Thymus (tissue), 14 donors: ENCODE measurements at places on chromosomes 2 and 18. TPM values are rescaled to one million over a fixed set of nuclear protein-coding genes. Genes with fewer than 3 reads are reported as not detected.

The C2orf72 gene
- total RNA-seq = 0.05 TPM

The CDK5R2 gene
- total RNA-seq = not detected

The TXNDC2 gene
- not detected for total RNA-seq

The DLX1 gene
- total RNA-seq = 0.09 TPM

The PLEKHH2 gene
- total RNA-seq = 0.66 TPM

The ZNF396 gene
- total RNA-seq = 1.7 TPM

The ACTG2 gene
- total RNA-seq = 0.61 TPM

The C1QL2 gene
- total RNA-seq = 0.05 TPM

DNA sequence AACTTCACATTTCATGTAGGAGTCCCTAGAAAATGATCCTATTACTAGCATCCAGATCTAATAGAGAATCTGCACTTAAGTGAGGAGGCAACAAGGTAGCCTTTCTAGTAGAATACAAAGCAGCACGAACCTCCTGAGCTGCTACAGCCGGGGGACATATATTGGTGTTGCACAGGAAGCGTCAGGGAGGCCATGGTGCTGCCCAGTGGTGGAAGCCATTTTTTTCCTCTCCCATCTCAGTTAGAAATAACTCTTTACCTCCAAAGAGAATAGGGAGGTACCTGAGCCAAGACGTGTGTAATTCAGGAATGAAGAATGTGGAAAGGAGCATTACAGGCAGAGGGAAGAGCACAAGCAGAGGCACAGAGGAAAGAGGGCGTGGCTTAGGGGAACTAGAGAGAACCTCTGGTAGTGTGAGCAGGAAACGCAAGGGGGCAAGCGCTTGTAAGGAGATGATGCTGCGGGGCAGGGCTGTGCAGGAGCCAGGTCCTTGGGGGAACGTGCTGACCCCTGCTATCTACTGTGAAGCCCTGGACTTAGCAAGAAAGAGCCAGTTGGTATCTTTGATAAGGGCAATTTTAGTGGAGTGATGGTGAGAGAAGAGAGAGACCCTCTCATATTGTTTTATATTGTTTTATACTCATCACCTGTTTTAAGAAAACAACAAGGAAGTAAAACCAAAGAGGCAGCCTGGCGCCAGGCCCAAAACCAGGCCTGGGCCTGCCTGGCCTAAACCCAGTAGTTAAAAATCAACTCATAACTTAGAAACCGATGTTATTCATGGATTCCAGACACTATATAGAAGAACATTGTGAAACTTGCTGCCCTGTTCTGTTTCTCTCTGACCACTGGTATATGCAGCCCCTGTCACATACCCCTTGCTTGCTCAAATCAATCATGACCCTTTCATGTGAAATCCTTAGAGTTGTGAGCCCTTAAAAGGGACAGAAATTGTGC lies 50.0 kb upstream of the TTC39C start:
- no peak for DNase-seq

- DNase-seq = no peak
Measured at GRCh38 chr2:1636791-1637415, 107.4 kb downstream of the PXDN start.

GRCh38 chr2:211248841-211249240 lies 692.4 kb downstream of the CPS1 start:
- DNase-seq = no peak

DNA sequence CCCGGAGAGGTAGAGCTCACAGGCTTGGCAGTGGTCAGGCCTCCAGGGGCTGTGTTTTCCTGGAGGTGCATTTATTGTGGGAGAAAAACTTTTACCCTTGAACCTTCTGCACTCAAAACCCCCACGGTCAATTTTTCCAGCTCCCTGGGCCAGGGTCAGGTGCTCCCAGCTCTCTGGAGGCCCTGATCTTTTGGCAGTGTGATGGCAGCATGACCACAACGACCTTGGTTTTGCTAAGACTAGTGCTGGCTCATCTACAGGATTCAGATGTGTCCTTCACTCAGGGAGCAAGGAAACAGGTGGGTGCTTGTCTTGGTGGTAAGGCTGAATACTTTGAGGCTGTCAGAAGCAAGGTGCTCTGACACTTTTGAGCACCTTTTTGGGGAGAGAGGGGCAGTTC lies 92.3 kb downstream of the CCDC93 start:
- no peak for DNase-seq

GRCh38 chr18:26473672-26474071 lies 74.7 kb downstream of the KCTD1 start:
- DNase-seq = no peak

GRCh38 chr18:46756025-46756558 lies 761 bp downstream of the ST8SIA5 start:
- DNase-seq = no peak

DNA sequence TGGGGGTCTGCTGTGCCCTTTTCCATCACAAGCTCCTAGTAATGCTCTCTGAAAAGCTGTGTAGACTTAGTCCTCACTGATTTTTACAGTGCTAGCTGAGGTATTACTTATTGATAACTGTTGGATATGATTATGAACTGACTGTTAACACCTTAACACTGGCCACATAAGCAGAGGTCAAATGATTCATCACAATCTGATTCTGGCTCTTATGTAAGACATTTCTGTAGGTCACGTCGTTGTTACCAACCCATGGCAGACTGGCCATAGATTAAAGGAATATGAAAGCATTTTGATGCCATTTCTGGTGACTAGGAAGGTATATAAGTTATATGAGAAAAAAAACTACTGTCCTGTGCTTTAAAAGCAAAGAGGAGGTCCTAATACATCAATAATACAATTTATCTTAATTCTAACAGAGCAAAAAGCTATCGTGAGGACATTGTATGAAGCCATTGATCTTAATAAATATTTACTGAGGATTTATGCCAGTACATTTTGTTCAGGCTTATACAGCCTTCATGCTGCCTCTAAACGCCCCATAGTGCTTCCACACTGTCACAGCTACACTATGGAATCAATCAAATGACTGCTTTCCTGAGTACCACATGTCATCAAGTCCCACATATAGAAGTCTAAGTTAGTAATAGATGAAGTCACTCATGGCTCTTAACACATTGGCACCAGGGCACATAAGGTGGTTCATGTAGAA lies 6.9 kb upstream of the RND3 start:
- no peak for DNase-seq

DNA sequence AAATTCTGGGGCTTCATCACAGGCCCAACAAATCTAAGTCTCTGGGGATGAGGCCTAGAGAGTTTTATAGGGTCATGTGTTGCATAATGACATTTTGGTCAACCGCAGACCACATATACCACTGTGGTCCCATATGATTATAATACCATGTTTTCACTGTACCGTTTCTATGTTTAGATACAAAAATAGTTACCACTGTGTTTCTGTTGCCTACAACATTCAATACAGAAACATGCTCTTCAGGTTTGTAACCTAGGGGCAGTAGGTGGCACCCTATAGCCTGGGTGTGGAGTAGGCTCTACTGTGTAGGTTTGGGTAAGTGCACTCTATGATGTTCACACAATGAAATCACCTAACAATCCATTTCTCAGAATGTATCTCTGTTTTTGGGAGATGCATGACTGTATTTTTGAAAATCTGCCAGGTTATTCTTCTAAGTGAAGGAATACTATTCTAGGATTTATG lies 485.2 kb downstream of the PTPRM start:
- DNase-seq = no peak

DNA sequence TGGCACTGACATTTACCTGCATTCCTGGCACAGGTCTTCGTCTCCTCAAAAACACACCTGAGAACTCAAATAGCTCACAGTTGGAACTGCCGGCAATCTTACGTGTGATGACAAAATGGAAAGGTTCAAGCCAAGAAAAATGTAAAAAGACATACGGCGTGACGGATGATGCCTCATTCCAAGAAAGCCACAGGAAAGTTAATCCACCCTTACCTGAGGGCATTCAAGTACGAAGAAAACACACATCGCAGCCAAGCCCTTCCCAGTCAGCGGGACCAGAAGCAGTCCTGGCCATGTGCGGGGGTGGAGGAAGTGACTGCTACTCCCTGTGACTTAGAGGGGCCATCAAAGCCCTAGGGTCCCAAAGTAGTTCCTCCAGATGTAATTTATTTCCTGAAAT lies 986.3 kb upstream of the CELF4 start:
- no peak for DNase-seq

DNA sequence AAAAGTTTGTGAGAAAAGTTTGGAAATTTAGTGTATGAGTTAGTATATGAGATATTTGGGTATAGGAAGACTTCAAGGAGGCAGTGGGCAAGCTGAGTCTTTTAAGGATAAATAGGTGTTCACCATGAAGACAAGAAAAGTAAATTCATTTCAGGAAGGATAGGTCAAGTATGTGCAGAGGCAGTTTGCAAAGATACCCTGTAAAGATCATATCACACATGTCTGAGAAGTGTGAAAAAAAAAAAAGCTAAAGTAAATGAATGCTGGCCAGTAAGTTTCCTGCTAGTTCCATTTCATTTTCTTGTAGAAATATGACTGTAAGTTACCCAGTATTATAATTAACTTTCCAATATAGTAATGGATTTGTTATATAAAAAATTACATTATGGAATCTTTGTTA lies 131.0 kb downstream of the PHLPP1 start:
- DNase-seq = no peak

GRCh38 chr2:233593201-233593600 lies 24.2 kb upstream of the UGT1A8 start:
- DNase-seq = no peak

GRCh38 chr2:160427629-160428404 lies 65.8 kb downstream of the RBMS1 start:
- DNase-seq = peak; percentile 74

- DNase-seq = no peak
Measured at GRCh38 chr18:51193621-51194287, 3.7 kb downstream of the MEX3C start.

DNA sequence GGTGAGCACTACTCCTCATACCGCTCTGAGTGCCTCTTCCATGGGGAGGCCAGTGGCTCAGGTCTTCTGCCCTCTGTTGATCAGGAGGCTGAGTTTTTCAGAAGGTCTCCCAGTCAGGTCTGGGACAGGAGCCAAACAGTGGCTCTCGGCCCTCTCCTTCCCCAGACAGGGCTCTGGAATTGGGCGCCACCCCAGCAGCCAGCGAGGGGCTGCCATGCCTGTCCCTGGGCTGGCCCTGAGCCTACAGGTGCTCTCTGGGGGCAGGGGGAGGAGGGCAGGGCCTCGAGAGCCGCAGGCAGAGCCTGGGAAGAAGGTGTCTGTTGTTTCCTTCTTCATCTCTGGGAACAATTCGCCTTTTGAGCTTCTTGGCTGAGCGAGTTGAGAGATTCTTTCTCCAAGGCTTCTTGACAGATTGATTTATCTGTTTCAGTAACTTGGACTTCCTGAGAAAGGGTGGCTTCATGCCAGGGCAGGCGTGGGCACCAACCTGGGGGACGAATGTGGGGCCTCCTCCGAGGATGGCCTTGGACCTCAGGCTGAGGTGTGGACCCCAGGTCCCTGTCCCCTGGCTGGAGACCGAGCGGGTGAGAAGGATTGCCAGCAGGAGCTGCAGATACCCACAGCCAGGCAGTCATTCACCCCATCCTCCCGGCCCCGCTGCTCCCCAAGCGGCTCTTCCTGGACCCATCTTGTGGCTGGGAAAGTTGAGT lies 64.7 kb upstream of the GLI2 start:
- DNase-seq = no peak

DNA sequence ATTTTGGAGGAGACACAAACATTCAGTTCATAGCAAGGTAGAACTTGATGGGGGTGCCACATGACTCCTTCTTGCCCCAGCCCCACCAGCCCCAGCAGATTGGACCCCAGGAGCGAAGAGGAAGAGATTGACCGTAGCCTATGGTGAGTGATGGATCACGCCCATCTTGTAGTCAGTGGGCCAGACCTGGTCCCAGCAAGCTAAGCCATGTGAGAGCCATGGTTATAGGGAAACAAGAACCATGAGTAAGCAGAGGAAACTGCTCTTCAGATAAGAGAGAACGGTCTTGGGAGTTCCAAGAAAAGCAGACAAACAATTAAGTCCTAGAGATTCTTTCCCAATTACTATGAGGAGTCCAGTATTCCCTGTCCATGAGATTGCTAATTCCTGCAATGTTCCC lies 4.6 kb upstream of the TCF4 start:
- DNase-seq = no peak

GRCh38 chr18:78739115-78739514 lies 240.5 kb upstream of the SALL3 start:
- no peak for DNase-seq

- no peak for DNase-seq
Measured at GRCh38 chr2:240601061-240601830, 14.7 kb downstream of the CAPN10 start.

GRCh38 chr2:210586381-210586780 lies 30.0 kb downstream of the CPS1 start:
- no peak for DNase-seq

DNA sequence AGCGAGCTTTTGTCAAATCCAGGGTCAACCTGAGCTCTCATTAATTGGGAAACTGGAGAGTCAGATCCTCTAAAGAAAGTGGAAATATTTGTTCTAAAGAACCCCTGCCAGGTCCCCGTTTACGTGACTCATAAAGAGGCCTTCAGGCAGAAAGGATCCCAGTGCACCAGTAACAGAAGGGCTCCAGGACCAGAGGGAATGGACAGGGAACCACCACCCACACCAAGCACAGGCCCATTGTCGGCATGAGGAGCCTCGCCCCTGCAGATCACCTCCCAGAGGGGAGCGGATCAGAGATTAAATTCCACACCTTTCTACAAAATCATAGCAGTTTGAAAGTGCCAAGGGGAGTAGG lies 16.4 kb upstream of the C1QL2 start:
- no peak for DNase-seq

- DNase-seq = no peak
Measured at GRCh38 chr18:2851771-2852170, 5.0 kb downstream of the EMILIN2 start.

GRCh38 chr2:203599509-203599908 lies 64.4 kb upstream of the RAPH1 start:
- no peak for DNase-seq
